ENCODE measurements at places on chromosomes 3 and 15.

DNA sequence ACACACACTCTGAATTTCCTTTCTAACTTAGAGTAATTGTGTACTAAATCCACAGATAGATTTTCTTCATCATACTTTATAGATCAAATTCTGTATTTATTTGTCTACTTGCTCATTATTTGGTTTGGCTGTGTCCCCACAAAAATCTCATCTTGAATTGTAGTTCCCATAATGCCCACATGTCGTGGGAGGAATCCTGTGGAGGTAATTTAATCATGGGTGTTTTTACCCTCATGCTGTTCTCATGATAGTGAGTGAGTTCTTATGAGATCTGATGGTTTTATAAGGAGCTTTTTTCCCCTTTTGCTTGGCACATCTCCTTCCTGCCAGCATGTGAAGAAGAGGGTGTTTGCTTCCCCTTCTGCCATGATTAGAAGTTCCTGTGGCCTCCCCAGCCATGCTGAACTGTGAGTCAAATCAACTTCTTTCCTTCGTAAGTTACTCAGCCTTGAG is 198.3 kb upstream of the TGFBR2 start:
- no peak for DNase-seq

DNA sequence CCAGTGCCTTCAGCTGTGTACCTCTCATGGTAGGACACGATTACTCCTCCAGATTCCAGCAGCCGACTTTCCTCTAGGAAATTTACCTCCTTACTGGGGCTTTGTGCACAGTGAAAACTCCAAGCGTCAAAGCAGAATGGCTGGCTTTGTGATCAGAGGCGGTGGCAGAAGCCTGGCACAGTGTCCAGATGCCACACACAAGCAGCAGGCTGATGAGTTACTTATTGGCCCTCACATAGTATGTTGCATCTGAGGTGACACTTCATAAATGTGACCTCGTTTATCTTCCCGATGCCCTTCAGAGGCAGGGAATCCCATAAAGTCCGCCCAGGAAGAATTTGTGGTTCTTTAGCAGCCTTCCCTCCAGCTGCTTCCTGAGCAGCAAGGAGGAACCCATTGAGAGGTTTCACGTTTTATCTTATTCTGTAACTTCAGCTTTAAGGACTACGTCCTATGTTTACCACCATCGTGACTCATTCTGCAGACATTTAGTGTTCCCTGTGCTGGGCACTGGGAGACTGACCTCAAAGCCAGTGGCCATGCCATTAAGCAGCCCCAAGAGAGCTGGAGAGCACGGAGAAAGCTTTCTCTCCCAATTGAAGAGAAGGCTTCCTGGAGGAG is 107.1 kb upstream of the C15orf61 start:
- DNase-seq = no peak

DNA sequence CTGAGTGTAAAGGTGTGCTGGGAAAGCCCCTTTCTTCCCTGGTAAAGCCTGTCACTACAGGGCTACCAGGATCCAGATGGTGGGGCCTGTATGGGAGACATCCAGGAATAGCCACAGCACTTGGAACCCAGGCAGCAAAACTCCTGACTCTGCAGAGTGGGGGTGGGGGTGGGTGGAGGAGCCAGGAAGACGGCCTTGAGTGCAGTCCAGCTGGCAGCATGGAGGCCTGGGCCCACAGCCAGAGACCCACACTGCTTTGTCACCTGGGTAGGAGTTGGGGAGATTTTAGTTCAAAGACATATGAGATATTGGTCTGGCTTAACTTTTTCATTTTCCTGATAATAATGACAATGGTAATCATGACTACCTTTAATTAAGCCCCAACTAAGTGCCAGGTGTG is 116.7 kb upstream of the MRPS22 start:
- no peak for DNase-seq

GRCh38 chr3:10443272-10444109 is 61.9 kb downstream of the ATP2B2 start:
- no peak for DNase-seq

- DNase-seq = no peak
These were observed 239.0 kb upstream of the LRTM1 start for GRCh38 chr3:55166576-55167555.

GRCh38 chr3:173066044-173067004 is 74.7 kb downstream of the SPATA16 start:
- peak; percentile 39 for DNase-seq

DNA sequence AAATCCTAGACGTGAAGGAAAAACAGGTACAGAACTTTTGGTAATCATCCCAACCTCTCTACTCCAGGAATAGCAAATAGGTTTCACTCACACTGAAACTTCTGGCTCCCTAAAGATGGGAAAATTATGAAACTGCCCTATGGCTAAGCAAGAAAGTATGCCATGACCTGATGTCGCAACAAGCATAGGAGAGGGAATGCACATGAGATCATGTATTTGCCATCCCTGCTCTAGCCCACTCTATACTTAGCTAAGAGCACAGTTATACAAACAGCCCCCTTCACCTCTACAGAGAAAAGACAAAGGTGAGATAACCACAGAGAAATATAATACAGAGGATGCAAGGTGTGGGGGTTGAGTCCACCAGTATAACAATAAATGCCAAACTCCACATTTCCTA is 102.7 kb downstream of the TBC1D5 start:
- DNase-seq = no peak

- peak; percentile 84 for DNase-seq
These were observed 384 bp downstream of the KNL1 start for GRCh38 chr15:40594429-40594836.

DNA sequence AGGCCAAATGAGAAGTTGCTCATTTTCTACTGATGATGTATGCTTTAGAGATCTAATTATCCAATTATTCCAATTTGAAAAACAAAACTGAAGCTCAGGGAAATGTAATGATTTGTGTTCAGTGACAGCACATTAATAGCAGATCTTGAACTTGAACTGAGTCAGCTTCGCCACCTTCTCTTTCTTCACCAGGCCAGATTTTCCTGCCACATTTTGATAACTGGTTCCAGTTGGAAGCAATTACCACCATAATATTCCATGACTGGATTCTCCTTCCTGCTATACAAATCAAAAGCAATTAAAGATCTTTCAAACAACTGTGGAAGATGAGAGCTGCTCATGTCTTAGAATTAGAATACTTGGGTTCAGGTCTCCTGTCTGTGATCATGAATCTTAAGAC is 334.1 kb downstream of the RBMS3 start:
- no peak for DNase-seq

DNA sequence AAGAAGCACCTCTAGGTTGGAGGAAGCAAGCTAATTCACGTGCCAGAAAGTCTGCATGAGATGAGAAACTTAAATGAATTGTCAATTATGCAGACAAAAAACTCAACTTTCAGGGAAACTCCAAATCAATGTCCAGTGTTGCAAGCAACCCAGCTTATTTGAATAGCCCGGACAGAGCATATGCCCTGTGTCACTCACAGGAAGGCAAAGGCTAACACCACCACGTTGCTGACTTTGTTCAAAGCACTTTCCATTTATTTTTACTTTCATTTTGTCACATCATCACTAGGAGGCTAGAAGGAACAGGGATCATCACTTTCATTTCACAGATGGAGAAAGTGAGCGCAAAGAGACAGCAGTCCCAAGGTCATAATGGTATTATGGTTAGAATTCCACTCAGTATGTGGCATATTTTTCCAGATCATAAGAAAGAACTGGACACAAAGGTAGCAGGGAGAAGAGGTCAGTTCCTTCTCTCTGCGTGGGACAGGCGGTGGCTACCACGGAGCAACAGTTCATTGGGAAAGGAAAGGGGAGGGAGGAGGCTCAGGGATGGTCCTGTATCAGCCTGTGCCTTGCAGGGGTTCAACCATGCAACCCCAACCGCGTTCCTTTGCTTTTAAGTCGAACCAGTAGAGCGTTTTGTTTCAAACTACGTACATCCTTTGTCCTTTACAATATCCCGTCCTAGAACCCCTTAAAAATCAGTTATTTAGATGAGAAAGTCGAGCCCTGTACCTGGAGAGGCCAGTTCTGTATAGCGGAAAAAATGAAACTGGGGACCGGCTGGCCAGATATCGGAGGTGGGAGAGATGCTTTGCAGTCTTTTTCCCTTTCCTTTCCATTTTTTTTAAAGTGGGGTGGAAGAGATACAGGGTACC is 1.1 kb downstream of the HEG1 start:
- DNase-seq = peak; percentile 42

GRCh38 chr15:71011503-71012155 is 103.6 kb upstream of the THSD4 start:
- DNase-seq = peak; percentile 61

GRCh38 chr3:126212620-126213378 is 32.4 kb upstream of the ALDH1L1 start:
- DNase-seq = peak; percentile 51

- no peak for DNase-seq
These were observed 62.2 kb downstream of the UMPS start for GRCh38 chr3:124792341-124793040.

GRCh38 chr3:98903099-98903498 is 1.6 kb upstream of the DCBLD2 start:
- no peak for DNase-seq

DNA sequence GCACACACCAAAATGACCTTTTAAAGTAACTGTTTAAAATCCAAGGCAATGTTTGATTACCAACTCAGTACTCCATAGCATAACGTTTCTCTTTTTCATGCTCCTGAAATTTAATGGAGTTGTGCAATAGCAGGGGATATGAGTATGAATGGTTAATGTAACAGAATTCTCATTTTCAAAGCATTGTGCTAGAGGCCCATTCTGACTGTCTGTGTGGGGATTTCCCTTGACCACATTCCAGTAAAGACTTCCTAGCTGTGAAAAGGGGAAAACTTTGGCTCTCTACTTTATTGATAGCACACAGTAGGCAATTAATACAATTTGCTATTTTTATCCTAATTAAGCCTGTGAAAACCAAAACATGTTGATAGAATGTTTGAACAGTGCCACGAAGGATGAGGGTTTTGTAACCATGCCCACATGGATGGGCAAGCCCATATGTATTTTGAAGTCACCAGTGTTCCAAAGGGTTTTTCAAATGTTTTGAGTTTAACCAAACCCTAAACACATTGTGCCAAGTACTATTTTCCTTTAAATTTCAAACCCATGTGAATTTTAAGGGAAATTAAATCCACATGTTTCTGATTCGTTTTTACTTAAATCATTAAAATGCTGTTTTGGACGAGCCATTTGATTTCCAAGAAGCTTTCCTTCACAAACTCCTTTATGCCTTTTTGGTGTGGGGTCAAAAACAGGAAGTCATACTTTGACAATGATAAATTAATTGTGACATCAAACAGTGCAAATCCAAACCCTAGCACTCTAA is 261.2 kb downstream of the SHOX2 start:
- no peak for DNase-seq

- DNase-seq = no peak
These were observed 8.8 kb downstream of the RPL39L start for GRCh38 chr3:187130346-187131066.

DNA sequence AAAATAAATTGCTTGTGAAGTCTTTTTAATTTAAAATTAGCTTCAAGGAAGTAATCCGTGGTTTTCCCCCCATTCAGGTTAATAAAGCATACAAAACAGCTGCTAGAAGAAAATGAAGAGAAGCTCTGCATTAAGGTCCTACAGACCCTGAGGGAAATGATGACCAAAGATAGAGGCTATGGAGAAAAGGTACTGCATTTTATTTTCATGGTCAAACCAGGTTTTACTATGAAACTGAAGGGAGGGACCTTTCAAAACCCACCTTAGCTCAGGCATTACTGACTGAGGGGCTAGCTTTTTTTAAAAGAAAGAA is 218.5 kb downstream of the ITPR1 start:
- no peak for DNase-seq

GRCh38 chr3:89138048-89138447 is 30.6 kb downstream of the EPHA3 start:
- DNase-seq = no peak

DNA sequence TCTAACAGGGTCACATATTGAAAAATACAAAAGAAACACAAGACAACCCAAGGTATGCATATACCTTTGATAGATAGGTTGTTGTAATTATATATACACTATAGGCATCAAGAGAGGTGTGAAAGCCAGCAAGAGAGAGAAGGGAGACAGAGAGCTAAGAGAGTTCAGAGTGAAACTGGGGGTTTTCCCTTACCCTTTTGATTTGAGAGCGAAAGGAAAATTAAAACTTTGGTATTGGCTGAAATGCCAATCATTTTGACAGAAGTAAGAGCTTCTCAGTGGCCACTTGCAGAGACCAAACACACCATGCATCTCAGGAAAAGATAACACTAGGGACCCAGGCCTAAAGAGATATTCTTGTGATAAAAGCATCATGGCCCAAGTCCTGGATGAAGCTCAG is 183.6 kb downstream of the SHOX2 start:
- no peak for DNase-seq

DNA sequence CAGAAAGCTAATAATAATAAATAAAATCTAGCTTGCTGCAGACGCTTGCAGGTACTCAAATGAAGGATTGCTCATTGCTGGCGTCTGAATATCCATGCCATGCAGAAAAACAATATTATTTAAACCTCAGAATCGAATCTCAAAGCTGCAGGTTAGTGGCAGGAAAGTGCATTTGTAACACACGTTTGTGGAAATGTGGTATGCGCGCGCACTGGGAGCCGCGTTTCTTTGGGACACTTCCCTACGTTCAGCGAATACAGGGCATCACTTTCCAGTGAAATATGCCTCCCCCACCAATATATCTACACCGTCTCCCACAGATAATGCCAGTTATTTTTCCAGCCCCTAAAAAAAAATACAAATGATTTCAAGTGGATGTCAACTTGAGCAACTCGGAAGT is 37.1 kb downstream of the ZIC4 start:
- no peak for DNase-seq

- peak; percentile 38 for DNase-seq
These were observed 134.4 kb downstream of the TMCO5A start for GRCh38 chr15:38068626-38069391.

- DNase-seq = no peak
These were observed 165.3 kb downstream of the GOLIM4 start for GRCh38 chr3:167930453-167930852.

DNA sequence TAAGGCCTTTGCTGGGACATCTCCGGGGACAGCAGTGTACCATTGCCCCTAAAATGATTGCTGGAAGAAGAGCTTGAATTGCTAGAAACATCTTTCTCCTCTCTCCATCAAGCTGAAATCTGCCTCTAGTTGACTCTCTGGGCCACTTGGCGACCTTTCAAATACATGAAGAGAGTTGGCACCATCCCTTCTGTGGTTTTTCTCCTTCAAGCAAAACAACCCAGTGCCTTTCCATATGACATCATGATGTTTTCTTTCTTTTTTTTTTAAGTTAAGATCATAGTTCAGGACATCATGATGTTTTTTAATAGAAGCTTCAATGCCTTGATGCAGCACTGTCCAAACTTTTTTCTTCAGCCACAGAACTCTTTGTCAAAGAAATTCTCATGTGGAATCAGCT is 144.0 kb upstream of the PTPRG start:
- DNase-seq = no peak

GRCh38 chr3:20125289-20125688 is 60.7 kb downstream of the SGO1 start:
- DNase-seq = no peak

DNA sequence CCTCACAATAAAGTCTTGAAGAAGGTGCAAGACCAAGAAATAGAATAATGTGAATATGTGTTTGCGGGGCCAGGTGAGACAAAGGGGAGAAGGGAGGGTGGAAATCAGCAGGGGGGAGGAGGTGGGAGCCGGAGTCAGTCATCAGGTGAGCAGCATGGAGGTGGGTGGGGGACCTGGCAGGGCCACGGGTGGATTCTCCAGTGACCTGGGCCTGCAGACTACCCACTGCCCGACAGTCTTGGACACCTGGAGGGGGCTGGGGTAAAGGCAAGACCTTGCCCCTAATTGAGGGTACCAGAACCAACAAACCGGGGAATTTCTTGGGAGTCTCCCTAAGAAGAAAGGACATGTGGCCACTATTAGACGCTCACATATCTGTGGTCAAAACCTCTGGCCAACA is 95.8 kb downstream of the CHSY1 start:
- DNase-seq = no peak

- DNase-seq = no peak
These were observed 157.0 kb downstream of the GABRG3 start for GRCh38 chr15:27127815-27128570.

Measured in NCI-H82 (cell line).